Stimulated activated CD8-positive, alpha-beta memory T cell treated with anti-CD3 and anti-CD28 coated beads, Interleukin-4, amount 100 ng/mL, for 4 hours (primary cell): ENCODE measurements at places on chromosomes 3 and 15.

- no peak for DNase-seq
Measured at GRCh38 chr3:115652738-115653137, 29.4 kb downstream of the GAP43 start.

DNA sequence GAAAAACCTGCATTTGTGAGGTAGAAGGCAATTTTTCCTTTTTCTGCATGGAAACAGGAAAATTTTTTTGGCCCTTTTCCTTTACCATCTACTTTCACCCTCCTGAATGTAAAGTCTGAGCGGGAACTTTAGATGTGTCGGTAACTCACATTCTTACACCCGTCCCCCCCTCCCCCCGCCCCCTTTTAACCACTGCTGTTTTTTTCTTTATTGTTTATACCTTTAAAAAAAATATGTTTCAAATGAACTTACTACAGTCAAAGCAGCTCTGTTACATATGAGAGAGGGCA is 487 bp upstream of the HES1 start:
- no peak for DNase-seq

DNA sequence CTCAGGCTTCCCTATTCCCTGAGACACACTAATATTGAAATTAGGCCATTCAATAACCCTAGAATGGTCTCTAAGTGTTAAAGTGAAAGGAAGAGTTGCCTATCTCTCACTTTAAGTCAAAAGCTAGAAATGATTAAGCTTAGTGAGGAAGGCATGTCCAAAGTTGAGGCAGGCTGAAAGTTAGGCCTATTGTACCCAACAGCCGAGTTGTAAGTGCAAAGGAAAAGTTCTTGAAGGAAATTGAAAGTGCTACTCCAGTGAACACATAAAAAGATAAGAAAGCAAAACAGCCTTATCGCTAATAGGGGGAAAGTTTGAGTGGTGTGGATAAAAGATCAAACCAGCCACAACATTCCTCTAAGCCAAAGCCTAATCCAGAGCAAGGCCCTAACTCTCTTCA is 117.9 kb upstream of the SPATA12 start:
- no peak for DNase-seq

- DNase-seq: no peak
Measured at GRCh38 chr3:120421926-120422325, 28.9 kb downstream of the FSTL1 start.

- DNase-seq: no peak
Measured at GRCh38 chr3:100868096-100868495, 125.1 kb downstream of the ABI3BP start.

DNA sequence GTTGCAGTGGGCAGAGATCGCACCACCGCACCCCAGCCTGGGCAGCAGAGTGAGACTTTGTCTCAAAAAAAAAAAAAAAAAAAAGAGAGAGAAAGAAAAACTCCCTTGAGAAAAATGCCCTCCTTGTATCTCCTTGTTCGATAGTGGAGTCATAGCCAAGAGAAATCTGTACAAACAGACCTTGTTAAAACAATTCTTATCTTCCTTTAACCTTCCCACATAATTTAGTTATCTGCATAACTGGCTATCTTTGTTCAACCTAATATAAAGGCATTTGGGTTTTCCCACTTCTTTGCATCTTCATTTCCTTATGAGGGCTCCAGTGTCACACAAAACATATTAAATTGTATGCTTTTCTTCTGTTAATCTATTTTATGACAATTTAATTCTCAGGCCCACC is 65.1 kb upstream of the ATP11B start:
- no peak for DNase-seq

DNA sequence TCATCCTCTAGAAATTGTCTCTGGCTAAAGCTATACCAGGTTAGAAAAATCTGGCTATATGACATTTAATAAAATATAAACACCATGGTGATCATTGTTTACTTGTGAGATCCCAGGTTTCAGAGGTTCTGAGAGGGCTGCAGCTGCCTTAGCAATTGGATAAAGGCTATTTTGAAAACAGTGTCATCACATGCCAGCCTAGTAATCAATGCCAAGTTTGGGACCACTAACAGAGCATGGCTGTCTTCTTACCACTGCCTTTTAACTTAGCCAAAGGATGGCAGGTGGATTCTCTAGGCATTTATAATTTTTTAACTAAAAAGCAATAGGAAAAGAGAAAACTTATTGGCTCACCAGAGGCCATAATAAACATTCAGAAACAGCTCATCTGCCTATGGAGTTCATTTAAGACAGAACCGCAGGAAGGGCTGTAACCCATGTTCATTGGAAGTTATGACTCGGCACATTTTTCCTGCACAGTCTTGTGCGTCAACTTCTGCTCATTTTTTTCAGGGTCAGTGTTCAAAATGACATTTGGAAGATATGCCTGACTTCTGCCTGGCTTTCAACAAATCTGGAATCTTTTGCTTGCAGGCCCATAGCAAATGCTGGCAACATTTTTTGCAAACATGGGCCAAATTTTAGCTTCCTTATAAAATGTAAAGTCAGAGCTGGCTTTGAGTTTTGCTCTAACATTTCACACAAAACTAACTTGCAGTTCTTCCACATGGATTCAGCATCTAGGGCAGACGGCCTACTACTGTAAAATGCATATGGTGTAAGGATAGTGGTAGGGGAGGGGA is 476.0 kb upstream of the TBL1XR1 start:
- DNase-seq: no peak

GRCh38 chr3:174266476-174266875 is 592.7 kb upstream of the NAALADL2 start:
- DNase-seq: no peak

- DNase-seq: peak; percentile 35
Measured at GRCh38 chr3:10248984-10249748, 907 bp downstream of the TATDN2 start.

DNA sequence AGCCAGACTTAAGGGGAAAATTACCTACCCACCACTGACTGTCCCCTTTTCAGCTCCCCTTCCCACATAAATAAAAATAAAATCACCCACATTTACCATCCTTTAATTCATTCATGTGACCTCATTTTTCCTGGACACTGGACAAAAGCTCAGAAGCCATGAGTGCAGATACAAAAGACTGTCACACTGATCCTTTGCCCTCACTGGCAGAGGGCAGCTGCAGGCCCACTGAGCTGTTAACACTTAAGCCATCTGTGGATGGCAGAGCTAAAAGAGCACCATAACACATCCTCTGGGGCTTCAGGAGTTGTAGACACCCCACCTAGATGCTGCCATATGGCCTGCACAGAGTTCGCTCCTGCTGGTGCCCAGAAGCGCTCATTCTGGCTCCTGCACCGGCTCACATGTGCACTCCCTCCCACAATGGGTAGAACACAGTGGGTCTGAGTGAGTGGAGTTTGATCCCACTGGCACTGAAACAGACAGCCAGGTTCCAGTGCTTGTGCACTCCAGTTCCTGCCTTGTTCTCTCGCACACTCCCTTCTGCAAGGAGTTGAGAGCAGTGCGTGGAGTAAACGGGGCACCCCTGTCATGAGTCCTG is 38.8 kb downstream of the EDC3 start:
- DNase-seq: no peak

GRCh38 chr15:92638291-92638708 is 17.3 kb downstream of the FAM174B start:
- DNase-seq: no peak

GRCh38 chr3:22659651-22660475 is 543.3 kb upstream of the UBE2E2 start:
- DNase-seq: no peak

DNA sequence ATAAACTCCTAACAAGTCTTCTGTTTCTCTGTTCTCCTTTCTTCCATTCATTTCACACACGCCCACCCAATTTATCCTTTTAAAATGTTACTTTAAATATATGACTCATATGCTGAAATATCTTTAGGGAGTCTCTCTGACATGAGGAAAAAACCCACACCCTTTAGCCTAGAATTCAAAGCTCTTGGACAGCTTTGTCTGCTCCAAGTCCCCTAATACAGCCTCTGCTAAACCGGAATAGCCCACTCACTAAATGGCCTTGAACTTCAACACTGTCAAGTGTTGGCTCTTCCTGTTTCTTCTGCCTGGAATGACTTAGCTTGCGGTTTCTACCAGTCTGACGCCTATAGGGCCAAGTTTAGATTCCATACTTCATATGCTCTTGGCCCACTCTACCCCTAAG is 3.3 kb upstream of the CD96 start:
- no peak for DNase-seq

- no peak for DNase-seq
Measured at GRCh38 chr15:41502795-41503668, 9.4 kb downstream of the ITPKA start.

DNA sequence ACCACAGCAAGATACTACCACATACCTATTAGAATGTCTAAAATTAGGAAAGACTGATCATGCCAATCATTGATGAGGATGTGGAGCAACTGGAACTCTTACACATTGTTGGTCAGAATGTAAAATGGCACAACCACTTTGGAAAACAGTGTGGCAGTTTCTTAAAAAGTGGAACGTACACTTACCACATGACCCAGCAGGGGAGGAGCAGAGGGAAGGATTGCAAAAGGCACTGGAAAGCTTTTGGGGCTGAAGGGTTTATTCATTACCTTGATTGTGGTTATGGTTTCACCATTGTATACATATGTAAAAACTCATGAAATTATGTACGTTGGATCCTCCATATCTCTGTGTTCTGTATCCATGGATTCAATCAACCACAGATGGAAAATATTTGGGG is 3.3 kb upstream of the EHD4 start:
- DNase-seq: no peak

DNA sequence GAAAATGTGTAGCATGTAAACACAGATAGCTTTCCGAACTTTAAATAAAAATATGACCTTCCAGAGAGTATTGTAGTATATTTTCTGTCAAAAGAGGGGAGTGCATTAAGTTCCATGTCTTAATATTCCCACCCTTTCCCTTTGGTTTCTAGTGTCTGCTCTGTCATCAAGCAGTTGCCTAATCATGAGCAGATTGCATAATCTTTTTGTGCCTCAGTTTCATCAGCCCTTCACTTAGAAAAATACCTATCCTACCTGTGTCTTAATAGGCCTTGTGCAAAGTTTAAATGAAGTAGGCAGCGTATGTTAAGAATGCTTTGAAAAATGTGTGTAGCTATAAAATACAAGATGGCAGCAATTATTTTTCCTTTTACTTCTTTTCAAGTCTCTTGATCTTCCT is 52.8 kb downstream of the CALML4 start:
- DNase-seq: no peak

DNA sequence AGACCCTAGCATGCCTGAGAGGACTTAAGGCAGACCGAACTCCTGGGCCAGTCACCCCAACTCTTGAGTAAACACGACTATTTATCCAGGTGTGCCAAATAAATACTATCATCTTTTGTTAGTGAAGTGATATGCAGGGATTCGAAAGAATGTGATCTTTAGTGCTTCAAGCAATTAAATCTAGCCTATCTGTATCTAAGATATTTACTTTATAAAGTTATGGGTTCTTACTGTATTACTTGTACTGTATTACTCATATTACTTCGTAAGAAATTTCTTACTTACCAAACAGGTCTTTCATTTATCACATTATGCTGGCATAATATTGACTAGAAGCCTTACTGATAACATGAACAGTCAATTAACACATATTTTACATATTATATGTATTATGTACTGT is 211.6 kb upstream of the NECTIN3 start:
- no peak for DNase-seq

DNA sequence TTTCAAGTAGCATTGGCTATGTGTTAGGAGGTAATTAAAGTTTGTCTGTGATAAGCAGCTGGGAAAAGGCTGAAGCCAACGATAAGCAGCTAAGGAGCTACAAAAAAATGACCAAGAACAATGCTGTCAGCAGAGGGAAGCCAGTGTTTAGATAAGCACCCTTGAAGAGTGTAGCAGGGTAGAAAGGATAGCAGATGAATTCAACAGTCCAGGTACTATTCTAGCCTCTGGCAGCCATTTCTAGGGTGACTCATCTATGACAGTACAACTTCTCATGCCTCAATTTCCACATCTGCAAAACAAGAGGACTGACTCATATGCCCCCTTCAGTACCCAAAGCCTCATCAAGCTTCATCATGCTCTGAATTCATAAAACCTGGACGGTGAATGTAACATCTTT is 617.6 kb upstream of the UBE2E2 start:
- no peak for DNase-seq

GRCh38 chr3:16496408-16497222 is 16.9 kb downstream of the RFTN1 start:
- no peak for DNase-seq

DNA sequence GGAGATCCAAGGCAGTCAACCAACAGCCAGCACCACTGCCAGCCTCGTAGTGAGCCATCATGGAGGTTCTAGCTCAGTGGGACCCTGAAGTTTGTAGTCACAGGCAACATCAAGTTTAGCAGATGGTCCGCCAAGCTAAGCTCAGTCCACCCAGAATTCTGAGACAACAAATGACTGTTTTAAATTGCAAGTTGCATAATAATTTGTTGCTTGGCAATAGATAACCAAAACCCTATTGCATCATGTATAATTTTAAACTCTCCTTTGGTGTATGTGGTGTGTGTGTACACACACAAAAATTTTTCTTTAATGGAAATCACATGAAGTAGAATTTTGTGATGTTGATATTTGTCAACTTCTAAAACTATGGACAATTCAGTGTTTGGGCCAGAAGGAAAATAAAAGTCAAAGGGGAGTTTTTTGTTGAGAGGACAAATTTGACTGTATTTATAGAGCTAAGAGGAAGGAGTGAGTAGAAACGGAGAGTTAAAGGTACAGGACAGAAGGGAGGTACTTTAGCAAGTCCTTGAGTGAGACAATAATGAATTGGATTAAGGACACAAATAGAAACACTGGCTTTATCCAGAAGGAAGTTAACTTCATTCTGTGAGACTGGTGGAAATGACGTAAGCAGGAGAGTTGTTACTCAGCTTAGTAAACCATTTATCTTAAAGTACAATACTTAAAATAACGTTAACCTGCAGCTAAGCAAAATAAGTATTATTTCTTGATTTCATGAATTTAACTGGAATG is 83.6 kb downstream of the NCEH1 start:
- no peak for DNase-seq

DNA sequence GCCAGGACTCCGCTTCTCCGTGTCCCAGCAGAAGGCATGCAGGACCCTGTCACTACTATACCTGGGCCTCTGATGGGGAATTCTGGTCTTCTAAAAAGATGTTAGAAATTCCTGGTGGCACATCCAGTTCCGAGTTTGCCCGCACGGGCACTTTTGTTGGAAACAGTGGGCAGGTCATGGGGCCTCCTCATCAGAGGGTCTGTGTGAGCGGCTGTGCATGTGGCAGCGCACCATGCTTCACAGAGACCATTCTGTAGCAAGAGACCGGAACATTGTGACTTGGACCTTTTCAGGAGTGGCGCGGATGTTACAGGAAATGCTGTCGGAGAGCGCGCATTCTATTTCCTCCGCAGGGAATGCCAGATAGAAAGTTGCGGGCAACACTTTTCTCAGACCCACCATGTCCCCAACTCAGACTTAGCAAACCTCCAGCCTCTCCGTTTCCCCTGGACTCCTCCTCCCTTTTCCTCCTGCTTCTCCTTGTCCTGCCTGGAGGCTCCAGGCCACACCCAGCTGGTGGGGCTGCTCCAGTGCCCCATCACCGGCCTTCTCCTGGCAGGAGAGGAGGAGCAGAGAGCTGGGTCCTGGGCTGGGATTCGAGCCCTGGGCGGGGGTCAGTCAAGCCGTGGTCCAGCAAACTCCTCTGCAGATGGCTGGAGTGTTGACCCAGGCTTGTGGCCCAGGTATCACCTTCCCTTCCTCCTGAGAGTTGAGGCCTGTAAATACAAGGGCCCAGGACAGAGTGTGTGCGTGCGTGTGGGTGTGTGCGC is 46.6 kb downstream of the KLF13 start:
- no peak for DNase-seq

GRCh38 chr3:196569003-196569516 is 600 bp downstream of the FBXO45 start:
- peak; percentile 3 for DNase-seq
